ENCODE measurements at places on chromosomes 2 and 18. TPM values are rescaled to one million over a fixed set of nuclear protein-coding genes. Genes with fewer than 3 reads are reported as not detected.

The G6PC2 gene
- total RNA-seq, result not detected

- no peak for DNase-seq
Measured at GRCh38 chr2:98390571-98391476, 44.6 kb downstream of the CNGA3 start.

- DNase-seq, result no peak
Measured at GRCh38 chr2:205892251-205892655, 193.7 kb downstream of the INO80D start.

- no peak for DNase-seq
Measured at GRCh38 chr2:68225119-68225632, 27.2 kb downstream of the PPP3R1 start.

DNA sequence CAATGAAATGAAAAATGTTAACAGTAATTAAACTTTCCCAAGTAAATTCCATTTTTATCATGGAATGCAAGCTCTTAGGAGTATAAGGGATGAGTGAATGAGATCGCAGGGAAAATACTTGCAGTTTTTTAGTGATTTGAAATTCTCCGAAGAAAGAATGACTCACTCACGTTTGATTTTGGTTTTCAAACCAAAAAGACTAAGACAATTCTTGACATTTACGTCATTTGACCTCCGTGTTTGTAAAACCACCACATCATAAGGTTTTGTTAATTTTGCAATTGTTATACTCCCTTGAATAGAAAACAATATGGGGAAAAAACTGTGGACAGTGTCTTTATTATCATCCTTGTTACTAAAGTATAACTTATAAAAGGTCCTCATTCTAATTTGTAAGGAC is 29.4 kb downstream of the COL4A4 start:
- no peak for DNase-seq

DNA sequence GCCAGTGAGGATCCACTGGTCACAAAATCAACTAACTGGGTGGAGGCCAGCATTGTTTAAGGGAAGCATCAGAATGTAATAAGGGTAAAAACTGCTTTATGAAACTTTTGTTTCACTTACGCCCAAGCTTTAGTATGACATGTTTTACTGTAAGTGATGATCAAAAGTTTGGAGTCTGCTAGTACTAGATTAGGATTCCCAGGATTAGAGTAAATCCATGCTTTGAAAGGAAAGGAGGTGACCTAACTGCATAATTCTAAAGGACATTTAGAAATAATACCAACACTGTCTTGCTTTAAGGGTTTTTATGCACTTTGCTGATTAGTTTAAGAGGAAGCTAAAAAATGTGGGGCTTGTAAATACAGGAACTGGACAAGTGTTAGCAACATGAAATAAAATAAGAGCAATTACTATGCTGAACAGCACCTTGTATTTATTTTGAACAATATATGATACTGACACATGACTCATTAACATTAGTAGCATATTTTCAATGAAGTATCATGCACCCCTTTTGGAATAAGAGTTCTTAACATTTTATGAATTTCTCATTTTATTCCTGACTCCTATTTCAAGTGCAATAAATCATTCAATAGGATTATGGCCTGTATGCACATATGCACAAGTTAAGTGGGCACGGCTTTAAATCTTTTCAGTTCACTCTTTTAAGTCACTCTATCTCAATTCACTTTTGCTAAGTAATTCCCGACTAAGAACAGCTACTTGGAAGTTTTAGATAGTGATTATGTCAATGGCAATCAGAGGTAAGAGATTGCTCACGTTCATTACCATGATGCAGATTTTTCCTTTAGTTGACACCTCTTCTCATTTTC is 62.5 kb downstream of the STK39 start:
- DNase-seq, result no peak

- DNase-seq, result no peak
Measured at GRCh38 chr2:200847269-200847668, 17.2 kb downstream of the CLK1 start.

- DNase-seq, result no peak
Measured at GRCh38 chr18:5365443-5365842, 69.9 kb upstream of the ZBTB14 start.

DNA sequence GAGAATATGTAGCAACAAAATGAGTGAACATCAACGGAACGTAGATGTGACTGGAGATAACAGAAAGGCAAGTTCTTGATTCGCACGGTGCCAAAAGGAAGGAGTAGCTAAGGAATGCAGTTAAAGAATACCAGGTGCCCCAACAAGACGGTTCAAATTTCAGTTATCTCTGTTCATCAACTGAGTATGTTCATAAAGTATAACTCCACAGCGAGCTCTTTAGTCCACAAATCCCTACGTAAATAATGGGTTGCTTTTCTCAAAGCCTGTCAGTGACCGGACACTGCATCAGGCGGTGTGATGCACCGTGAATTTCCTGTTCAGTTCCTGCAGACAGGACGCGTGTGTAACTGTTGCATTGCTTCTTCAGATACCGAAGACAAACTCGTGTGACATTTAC is 91.8 kb downstream of the NOL10 start:
- no peak for DNase-seq

GRCh38 chr2:154670083-154670482 is 28.4 kb upstream of the KCNJ3 start:
- DNase-seq, result no peak

DNA sequence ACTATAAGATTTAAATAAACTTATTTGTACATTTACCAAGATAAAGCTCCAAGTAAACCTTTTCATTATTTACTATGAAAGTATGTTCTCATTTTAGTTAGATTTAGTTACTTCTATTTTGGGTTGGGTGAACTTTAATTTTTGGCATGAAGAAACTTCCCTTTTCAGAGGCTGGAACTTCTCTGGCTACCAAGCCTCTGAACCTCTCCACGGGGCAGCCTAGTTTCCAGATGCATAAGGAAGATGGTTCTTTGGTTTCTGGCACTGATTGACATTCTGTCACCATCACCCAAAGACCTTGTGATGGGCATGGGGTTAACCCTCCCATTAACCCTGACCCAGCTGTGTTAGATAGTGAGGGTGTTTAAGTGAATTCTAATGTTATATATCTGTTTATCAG is 17.1 kb downstream of the PSD4 start:
- no peak for DNase-seq

DNA sequence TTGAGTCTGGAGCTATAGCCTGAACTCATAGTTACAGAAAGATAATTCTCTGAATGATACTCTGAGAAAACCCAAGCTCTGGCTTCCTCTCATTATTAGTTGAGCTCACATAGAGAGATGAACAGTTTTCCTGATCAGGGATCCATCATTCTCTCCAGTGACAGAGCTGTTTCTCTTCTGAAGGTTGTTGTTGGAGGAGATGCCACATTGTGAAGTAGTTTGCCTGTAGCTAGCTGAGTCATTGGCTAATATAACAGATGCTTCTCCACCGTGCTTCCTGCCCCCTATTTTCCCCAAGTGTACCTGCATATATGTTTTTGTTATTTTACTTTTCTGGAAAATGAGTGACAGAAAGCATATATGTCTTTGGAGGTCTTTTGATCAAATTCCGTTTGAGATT is 64.6 kb downstream of the OSBPL6 start:
- no peak for DNase-seq

DNA sequence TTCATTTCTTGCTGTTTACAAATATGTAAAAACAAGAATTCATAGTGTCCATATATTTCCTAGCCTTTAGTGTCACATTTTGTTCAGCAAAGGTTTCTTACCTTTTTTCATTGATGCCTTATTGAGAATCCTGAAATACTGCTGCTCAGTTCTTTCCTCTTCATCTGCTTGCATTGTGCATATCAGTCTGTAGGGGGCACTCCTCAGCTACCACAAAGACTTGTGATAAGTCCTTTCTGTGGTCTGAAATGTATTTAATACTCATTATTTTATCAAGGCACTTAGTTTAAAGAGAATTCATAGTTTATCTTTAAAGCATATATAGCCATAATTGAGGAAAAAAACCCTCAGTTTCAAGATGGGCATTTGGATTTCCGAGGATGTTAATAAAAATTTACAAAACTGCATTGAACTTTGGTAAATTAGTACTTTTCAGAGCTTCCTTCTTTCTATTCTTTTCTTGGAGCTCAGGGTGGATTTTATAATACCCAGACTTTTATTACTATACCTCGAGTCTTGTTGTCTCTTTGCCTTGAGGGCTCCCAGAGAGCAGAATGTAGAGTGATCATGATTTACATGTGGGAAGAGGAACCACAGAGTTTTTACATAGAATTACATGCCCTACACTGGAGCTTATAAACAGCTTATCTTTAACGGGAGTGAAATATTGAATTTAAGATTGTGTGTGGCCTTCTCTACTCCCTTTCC is 570.1 kb downstream of the PLCL1 start:
- DNase-seq, result peak; percentile 26

GRCh38 chr2:238493880-238494572 is 67.3 kb downstream of the ASB1 start:
- DNase-seq, result no peak

DNA sequence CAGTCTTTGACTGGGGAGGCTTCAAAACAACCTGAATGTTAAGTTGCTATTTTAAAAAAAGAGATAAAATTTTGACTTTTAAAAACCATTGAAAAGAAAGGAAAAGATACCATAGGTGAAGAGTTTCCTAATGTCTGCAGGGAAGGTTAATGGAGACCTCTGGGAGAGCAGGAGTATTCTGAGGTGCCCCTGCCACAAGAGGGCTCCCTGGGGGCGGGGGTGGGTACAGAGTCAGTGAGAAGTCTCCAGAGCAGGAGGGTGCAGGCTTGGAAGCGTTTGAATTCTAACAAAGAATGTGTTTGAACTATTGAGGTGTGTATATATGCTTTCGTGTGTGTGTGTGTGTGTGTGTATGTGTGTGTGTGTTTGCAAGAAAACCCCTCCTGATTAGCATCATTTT is 46.7 kb upstream of the ST6GAL2 start:
- DNase-seq, result no peak

- DNase-seq, result no peak
Measured at GRCh38 chr18:51569153-51569552, 371.7 kb upstream of the MEX3C start.

- DNase-seq, result no peak
Measured at GRCh38 chr2:169767243-169767888, 31.3 kb upstream of the SSB start.

DNA sequence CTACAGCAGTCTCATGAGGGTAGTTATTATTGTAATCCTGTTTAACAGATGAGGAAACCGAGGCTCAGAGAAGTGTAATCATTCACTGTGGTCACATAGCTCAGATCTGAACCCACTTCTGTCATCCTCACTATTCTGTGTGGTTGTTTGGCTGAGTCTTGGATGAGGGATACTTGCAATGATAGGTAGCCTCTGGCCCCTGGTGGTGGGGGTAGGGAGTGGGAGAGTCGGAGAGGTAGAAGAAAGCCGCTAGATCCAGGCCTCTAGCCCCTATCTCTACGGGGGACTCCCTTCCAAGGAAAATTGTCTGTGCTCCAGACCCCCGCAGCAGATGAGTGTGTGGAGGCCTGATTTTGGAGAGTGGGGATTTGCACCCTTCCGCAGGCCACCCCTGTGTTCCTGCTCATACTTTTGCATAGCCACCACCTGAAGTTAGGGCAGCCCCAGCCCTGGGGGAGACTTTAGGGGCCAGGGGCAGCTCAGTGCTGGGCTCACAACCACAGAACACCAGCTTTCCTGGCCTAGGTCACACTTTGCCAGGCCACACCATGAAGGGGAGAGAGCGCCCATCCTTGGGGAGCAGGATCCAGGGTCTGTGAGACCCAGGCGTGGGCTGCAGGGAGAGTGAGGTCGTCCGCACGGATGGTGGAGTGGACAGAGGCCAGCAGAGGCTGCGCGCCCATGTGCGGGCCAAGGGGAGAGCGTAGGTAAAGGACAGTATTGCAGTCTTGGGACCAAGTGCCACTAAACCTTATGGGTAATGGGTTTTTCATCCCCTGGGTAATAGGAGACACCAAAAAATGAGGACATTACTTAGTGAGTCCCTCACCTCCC is 148.2 kb downstream of the GLI2 start:
- no peak for DNase-seq

DNA sequence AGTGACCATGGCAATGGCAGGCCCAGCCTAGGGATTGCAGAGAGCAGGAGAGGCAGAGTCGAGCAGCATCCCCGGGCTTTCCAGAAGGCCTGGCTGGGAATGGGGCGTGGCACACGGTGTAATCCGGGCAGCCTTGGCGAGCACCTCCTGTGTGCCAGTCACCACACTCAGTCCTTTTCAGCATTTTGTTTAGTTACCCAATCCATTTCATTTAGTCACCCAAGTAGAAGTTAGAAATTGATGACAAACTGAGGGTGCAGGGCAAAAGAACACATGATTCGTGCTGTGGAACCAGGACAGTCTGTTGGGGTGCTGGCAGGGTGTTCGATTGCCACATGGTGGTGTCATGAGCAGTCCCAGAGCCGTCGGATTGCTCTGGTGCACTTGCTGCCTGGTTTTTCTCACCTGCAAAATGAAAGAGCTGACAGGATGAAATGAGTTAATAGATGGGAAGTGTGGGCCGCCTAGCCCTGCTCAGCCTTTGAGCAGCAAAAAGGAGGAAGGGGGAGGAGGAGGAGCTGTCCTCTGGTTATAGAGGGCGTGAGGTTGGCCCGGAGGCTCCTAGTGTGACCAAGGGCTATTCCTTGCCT is 299.4 kb downstream of the AGAP1 start:
- no peak for DNase-seq

The HSBP1L1 gene
- 29.3 TPM for total RNA-seq

The SKOR2 gene
- total RNA-seq, result not detected

DNA sequence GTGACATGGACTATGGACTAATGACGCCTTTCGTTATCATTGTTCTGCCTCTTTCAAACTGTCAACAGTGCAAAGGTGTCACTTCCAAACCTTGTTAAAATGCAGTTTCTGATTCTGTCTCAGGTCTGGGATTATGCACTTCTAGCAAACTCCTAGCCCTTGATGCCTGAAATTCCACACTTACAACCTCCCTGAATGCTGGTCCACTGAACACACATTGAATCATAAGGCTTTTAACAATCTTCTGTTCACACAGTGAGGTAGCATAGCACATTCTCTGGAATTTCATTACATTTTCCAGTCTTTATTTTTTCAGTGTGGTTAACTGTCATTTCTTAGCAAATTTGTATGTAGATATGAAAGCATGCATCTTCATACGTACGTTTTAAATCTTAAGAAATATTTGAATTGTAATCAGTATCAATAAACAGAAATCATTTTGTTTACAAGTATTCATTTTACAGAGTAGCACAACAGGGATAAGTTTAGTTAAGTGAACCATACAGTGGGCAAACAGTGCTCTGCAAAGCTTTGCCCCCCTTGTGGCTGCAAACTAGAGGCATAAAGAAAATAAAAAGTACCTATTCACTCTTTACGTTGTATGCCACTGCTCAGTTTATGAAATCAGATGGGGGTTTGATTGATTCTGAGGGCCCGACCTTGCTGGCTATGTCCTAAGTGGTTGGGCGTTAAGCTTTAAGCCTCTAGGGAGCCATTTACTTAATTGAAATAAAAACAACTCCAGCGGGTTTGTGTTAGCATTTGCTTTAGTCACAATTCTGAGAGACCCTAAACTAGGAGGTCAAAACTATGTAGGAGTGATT is 250.8 kb downstream of the LRRTM1 start:
- DNase-seq, result no peak

DNA sequence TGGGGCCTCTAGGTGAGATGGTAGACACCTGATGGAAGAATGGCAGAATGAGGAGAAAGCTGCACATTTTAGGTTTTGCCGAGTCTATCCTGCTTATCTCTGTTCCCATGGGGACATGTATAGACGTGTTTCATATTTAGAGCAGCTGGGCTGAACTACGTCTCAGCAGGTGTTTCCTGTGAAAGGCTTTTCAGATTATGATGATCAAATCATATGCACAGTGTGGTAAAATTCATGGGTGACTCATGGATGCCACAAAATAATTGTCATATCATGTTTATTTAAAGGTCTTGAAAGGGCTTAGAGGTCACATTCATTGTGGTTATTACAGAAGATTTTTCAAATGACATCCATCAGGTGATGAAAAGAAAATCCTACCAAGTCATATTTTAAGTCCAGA is 90.5 kb downstream of the ICOS start:
- DNase-seq, result no peak

The GAREM1 gene
- 2.9 TPM for total RNA-seq

All from kidney epithelial cell (primary cell).